Activated CD4-positive, alpha-beta T cell treated with anti-CD3 and anti-CD28 coated beads, Interleukin-2, Interleukin-6, amounts not matched to agents 100 ng/mL and 50 ng/mL, durations not matched to agents 16 hours and 8 hours (primary cell): ENCODE measurements at places on chromosomes 1 and 21.

- DNase-seq = no peak
Observed at GRCh38 chr21:26969971-26970725, 3.3 kb upstream of the ADAMTS5 start.

GRCh38 chr1:167541003-167541402 lies 12.6 kb downstream of the CREG1 start:
- no peak for DNase-seq

- DNase-seq = no peak
Observed at GRCh38 chr21:42347601-42348327, 3.0 kb downstream of the TFF2 start.

DNA sequence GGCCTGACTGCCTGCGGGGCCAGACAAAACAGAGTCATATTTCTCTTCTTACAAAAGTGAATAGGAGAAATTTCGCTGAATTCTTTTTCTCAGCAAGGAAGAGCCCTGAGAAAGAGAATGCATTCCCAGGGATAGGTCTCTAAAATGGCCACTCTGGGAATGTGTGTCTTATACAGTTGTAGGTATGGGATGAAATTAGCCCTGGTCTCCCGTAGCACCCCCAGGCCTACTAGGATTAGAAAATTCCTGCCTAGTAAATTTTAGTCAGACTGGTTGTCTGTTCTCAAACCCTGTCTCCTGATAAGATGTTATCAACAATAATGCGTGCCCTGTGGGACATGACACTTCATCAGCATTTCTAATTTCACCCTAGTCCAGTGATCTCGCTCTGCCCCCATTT lies 920.1 kb downstream of the LTN1 start:
- no peak for DNase-seq

GRCh38 chr1:82463951-82464350 lies 663.2 kb downstream of the ADGRL2 start:
- DNase-seq = no peak

GRCh38 chr1:55937840-55938375 lies 641.5 kb downstream of the PLPP3 start:
- DNase-seq = no peak

GRCh38 chr1:197320991-197321531 lies 53.0 kb downstream of the CRB1 start:
- no peak for DNase-seq

- DNase-seq = peak; percentile 44
Observed at GRCh38 chr1:40592107-40592803, 60.8 kb downstream of the ZNF684 start.

- no peak for DNase-seq
Observed at GRCh38 chr1:207172321-207172720, 68.3 kb downstream of the C4BPA start.

GRCh38 chr1:245583575-245584330 lies 429.0 kb downstream of the KIF26B start:
- DNase-seq = no peak

- no peak for DNase-seq
Observed at GRCh38 chr1:17094664-17095063, 24.6 kb downstream of the PADI2 start.

DNA sequence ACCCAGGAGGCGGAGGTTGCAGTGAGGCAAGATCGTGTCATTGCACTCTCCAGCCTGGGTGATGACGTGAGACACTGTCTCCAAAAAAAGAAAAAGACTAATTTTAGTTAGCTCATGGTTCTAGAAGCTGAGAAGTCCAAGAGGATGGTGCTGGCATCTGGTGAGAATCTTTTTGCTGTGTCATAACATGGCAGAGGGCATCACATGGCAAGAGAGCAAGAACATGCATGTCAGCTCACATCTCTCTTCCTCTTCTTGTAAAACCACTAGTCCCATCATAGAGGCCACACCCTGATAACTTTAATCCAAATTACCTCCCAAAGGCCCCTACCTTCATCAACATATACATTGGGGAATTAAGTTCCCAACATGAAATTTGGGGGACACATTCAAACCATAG lies 13.8 kb upstream of the CNN3 start:
- DNase-seq = no peak

DNA sequence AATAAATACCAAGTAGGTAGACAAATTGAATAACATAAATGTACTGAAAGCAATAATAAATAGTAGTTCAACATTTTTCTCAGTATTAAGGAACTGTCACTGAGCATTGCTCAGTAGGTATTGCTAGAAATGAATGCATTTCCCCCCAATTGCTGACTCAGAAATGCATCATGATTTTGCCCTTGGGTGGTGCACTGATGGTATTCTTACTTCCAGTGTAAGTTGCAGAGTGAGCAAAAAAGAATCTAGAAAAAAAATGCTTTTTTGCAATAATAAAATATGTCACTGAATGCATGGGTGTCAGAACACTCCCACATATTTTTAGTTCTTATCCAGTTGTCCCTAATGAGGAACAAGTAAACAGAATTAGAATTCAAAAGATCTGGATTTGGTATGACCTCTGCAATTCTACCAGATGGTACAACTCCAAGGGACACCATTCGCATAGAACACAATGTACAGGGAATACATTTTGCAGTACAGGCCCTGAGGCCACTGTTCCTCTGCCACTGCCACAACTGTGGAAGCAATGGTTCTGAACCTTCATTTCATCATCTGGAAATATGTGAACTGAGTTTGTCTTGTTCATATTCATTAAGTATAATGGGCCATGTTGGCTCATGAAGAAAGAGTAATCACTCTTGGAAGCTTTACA lies 78.0 kb downstream of the ATP6V1G3 start:
- peak; percentile 73 for DNase-seq

DNA sequence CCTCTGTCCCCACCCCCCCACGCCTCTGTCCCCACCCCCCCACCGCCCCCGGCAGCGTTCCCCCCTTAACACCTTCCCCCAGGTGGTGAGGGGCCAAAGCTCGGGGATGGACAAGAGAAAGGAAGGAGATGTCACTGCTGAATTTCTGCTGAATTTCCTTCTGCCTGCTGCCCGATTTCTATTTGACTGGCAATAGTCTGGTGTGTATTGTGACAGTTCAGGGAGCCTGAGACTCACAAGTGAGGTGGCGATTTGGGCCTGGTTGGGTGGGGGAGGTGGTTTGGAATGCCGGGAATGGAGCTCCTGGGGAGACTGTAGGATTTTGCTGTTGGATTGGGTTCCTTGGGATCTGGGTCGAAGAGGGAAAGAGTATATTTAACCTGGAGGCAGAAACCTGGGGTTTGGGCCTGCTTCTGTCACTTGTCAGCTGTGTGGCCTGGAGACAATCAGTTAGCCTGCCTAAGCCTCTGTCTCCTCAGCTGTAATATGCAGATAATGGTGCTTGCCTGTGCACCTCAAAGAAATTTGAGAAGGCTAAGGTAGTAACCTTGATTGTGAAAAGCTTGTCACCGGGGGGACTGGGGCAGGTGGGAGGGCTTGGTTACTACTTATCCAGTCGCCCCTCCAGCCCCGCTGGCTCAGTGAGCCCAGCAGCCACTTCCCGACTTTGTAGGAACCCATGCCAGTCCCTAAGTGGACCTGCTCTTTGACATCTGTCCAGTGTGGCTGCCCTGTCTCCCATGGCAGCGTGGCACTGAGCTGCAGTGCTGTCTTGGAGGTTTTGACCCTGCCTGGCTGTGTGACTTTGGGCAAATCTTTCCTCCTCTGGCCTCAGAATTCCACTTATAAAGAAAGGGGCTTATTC lies 7.7 kb upstream of the LMNA start:
- no peak for DNase-seq
